ENCODE measurements at places on chromosomes 7 and 10.

DNA sequence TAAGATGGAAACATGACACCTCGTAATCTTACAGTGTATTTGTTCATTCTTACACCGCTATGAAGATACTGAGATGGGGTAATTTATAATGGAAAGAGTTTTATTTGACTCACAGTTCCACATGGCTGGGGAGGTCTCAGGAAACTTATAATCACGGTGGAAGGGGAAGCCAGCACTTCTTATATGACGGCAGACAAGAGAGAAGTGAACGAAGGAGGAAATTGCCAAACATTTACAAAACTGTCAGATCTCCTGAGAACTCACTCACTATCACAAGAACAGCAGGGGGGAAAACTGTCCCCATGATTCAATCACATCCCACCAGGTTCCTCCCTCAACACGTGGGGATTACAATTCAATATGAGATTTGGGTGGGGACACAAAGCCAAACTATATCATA, 282.3 kb downstream of the HGF start:
- no peak for DNase-seq

- no peak for DNase-seq
Observed at GRCh38 chr7:41886262-41886900, 183.5 kb upstream of the INHBA start.

DNA sequence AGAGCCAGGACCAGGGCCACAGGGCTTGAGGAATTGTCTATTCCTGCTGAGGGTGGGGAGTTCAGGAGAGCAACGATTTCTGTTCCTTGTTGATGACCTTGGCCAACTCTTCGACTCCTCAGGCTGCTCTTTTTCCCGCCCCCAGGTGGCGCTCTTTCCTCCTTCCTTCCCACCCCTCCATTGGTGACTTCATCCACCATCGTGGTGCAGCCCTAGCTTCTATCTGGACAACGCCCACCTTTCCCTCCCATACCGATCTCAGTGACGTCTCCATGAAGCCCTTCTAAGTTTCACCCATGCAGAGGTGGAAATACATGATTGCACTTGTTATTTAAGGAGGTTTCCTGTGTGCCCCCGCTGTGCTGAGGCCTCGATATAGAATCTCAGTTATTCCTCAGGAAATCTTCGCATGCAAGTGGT, 22.1 kb upstream of the CARD11 start:
- no peak for DNase-seq

DNA sequence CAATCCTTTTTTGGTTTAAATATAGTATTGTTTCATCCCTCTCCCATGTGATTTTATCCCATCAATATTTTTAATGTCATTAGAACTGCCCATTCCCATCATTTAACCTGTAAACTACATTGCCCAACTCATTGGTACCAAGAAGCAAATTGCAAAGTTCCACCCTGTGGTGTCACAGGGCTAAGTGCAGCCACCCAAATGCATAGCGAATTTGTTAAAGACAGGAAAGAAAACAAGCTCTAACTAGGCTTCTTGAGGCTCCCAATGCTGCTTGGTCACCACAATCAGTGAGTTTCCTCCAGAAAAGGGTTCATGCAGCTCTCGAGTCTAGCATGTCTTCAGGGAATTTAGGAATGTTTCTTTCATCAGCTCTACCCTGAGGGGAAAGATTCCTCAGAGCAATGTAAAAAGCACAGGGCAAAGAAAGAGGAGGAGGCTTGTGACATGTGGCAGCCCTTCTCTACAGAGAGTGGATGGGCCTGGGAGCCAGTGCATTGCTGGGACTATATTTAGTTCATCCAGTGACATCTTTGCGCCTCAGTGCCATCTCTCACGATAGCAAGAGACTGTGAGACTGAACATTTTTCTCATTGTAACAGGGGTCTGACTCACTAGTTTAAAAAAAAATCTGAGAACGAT, 58.1 kb downstream of the CAV1 start:
- no peak for DNase-seq

- no peak for DNase-seq
Observed at GRCh38 chr7:73899731-73900142, 38.8 kb downstream of the TMEM270 start.

DNA sequence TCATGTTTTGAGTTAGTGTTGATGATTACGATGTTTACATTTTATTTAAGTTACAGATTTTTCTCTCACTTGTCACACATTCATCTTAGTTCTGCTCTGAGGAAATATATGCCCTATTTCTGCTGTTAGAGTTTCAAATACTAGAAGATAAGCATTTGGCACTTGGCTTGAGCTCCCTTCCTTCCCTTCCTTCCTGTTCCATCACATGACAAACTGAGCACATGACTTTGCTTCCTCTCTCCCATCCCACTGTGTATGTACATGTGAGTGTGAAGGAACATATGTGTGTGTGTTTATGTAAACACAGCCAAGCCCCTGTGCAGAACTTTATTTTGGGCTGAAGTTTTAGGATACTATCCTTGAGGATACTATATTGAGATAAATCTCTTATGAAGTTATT, 795.9 kb upstream of the IGFBP3 start:
- no peak for DNase-seq

DNA sequence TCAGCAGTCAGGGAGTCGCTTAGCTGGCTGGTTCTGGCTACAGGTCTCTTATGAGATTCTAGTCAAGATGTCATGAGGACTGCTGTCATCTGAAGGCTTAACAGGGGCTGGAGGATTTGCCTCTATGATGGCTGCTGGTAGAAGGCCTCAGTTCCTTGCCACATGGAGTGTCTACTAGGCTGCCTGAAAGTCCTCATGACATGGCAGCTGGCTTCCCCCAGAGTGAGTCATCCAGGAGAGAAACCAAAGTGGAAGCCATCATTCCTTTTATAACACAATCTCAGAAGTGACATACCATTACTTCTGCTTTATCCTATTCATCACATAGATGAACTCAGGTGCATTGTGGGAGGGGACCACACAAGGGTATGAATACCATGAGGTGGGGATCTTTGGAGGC, 75.1 kb downstream of the EXOC6 start:
- DNase-seq, result no peak

- no peak for DNase-seq
Observed at GRCh38 chr7:117856196-117856595, 17.0 kb downstream of the CTTNBP2 start.

Measured in stimulated activated CD4-positive, alpha-beta T cell treated with anti-CD3 and anti-CD28 coated beads, Interleukin-1b, Interleukin-23, amount 100 ng/mL, for 1 hour (primary cell).